ENCODE measurements at places on chromosomes 1 and 21. TPM values are rescaled to one million over a fixed set of nuclear protein-coding genes. Genes with fewer than 3 reads are reported as not detected.

SLAMF8 gene
- 51.2 TPM for total RNA-seq

DNA sequence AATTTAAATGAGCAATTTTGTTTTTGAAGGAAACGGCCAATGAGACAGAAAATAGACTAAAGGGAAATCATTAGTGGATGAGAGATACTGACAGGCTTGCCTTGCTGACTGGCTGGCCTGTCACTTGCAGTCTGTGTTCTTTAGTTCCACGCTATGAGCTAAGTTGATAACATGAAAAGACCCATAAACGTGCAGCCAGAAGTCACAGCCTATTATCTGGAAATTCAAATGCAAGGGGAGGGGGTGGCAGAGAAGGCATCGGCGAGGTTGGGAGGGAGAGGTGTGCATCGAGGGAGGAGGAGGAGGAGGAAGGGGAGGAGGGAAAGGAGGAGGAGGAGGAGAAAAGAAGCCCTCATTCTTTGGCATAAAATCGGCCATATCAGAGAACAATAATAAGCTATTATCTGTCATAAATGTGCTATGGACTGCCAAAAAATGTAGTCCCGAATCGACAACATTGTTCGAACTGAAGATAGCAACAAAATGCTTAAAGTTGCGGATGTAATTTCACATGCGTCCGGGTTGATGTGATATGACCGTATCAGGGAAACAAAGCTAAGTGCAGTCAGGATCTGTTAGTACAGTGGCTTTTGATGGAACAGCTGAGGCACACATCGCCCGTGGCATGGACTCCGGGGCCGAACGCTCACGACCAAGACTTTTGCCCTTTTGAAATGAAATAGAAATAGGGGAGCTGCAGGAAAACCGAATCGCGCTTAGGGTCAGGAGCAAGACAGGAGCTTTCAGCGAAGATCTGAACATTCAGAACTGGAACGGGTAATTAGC, 11.6 kb upstream of the BARHL2 start:
- no peaks in the 10 kb centered on the region for H3K36me3 ChIP-seq
- peaks cover 94% of the 10 kb centered on the region for H3K27me3 ChIP-seq
- H3K27ac ChIP-seq: no peak overlapping the region
- peaks cover 47% of the 10 kb centered on the region for H3K4me1 ChIP-seq
- no peak for DNase-seq

LINGO4 gene
- 0.50 TPM for total RNA-seq

COL16A1 gene
- 11.8 TPM for total RNA-seq

GRCh38 chr1:231919886-231920285, 293.3 kb downstream of the DISC1 start:
- H3K4me3 ChIP-seq: no peak overlapping the region
- H3K36me3 ChIP-seq: no peaks in the 10 kb centered on the region
- no peak overlapping the region for H3K27ac ChIP-seq
- no peaks in the 10 kb centered on the region for H3K27me3 ChIP-seq
- peaks cover 7% of the 10 kb centered on the region for H3K4me1 ChIP-seq

DNA sequence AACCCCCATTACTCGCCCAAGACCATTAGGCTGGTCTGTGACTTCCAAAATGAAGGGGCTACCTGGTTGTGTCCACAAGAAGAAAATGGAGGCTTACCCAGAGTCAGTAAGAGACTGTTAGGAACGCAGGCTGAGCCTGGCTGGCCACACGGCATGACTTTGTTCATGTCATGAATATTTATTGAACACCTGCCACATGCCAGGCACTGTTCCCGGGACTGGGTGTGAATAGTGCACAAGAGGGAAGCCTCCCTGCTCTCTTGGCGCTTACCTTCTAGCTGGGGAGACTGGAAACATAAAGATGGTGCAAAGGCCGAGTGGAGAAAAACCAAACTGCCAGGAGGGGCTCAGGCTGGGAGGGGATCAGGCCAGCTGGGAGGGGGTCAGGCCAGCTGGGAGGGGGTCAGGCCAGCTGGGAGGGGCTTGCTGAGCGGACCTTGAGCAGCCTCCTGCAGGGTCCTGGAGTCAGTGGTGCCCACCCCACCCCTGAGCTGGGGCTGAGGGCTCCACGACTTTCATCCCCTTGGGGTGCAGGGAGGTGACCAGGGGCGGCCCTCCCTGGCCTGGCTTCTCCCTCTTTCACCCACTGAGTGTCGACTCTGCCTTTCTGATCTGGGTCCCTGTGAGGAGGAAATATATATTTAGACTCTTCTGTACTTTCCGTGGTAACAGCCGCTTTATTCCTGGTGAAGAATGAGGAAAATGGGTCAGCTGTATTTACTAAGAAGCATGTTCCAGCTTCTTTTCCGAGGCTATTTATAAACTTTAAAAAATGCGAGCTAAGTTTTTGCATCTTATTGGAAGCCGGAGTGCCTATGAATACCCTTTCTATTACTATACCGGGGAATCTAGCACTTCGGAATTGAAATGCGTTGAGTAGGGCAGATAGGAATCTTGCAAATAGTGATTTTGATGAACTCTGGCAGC, 139.0 kb downstream of the CAMTA1 start:
- no peaks in the 10 kb centered on the region for H3K4me1 ChIP-seq
- H3K36me3 ChIP-seq: no peaks in the 10 kb centered on the region
- DNase-seq: no peak
- H3K4me3 ChIP-seq: no peak overlapping the region
- H3K27ac ChIP-seq: no peak overlapping the region

DNA sequence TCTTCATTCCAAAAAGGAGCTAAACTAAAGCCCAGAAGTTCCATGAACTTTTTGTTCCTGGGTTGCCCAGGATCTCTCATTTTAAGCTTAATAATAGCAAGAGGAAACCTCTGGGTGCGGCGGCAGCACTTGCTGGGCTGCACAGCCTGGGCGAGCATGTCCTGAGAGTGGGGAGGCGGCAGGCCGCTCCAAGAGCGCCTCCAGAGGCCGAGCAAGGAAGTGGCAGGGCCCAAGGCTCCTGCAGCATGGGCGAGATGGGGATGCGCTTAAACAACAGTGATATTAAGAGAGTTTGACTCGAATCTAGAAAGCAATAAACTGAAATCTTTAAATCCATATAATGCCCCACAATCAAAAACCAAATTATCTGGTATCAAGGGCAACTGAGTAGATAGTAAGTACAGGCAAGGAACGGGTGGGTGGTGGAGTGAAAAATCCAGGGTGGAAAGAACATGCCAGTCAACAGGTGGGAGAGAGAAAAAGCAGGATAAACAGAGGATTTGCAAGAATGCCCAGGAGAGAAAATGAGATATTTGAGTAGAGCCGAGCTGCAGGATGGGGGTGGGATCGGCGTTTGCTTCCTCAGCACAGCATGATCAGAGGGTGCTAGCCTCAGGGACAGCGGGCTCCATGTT, 14.1 kb upstream of the TNR start:
- no peak overlapping the region for H3K27ac ChIP-seq
- DNase-seq: no peak
- no peak overlapping the region for H3K4me3 ChIP-seq
- no peaks in the 10 kb centered on the region for H3K36me3 ChIP-seq

- H3K4me3 ChIP-seq: peak overlapping the region; percentile 7
- no peak for DNase-seq
- H3K36me3 ChIP-seq: peaks cover 14% of the 10 kb centered on the region
These were observed 13.7 kb downstream of the DHRS3 start for GRCh38 chr1:12604114-12604874.

DNA sequence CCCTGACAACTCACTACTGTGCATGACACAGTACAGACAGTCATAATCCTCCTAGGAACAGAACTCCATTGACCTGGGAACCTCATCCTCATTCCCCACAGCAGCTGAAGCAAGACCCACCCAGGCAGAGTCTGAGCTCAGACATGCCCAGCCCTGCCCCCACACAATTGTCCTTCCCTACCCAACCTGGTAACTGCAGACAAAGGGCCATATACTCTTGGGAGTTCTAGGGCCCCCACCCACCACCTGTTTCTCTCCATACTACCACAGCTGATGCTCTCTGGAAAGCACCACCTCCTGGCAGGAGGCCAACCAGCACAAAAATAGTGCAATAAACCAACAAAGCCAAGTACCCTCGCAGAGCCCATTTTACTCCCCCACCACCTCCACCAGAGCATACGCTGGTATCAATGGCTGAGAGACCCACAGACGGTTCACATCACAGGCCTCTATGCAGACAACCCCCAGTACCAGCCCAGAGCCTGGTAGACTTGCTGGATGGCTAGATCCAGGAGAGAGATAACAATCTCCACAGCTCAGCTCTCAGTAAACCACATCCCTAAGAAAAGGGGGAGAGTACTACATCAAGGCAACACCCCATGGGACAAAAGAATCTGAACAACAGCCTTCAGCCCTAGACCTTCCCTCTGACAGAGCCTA, 159.7 kb upstream of the CXADR start:
- no peaks in the 10 kb centered on the region for H3K4me1 ChIP-seq
- no peaks in the 10 kb centered on the region for H3K27me3 ChIP-seq
- H3K4me3 ChIP-seq: no peak overlapping the region

DNA sequence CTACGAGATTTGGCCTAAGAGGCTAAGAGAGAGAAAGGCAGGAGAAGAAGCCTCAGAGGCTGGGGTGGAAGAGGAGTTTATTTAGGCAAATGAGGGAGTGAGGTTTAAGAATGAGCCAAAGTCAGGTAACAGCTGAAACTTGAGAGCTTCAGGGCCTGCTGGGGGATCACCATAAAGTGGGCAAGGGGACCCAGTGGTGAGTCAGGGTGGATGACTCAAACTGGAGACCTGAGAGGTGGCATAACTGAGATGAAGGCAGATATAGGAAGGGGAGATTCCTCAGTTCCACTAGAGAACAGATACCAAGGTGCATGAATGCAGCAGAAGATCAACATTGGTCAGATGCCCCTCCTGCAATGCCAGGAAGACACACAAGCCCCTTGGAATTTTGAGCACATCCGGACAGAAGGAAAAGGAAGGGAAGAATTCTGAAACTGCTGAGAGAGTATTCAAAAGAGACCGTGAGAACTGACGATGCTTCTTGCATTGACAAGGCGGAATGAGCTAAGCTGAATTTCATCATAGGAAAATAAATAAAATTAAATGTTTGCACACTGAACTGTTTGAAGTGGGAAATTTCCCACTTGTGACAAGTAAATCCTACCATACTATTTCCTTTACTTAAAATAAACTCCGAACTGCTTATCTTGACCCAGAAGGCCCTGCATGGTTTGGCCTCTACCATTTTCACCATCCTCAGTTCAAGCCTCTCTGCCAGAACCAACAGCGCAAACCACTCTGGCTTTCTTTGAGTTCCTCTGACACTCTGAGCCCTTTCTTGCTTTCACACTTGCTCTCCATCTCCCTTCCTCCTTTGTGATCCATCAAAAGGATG, 94.1 kb downstream of the NMNAT2 start:
- DNase-seq: no peak
- H3K27ac ChIP-seq: no peak overlapping the region
- H3K4me3 ChIP-seq: no peak overlapping the region
- H3K27me3 ChIP-seq: no peaks in the 10 kb centered on the region
- peaks cover 7% of the 10 kb centered on the region for H3K4me1 ChIP-seq

- no peak overlapping the region for H3K27ac ChIP-seq
- H3K36me3 ChIP-seq: no peaks in the 10 kb centered on the region
- peaks cover 11% of the 10 kb centered on the region for H3K4me1 ChIP-seq
- no peaks in the 10 kb centered on the region for H3K27me3 ChIP-seq
- H3K4me3 ChIP-seq: no peak overlapping the region
These were observed 122.3 kb downstream of the PGBD5 start for GRCh38 chr1:230303822-230304221.

DNA sequence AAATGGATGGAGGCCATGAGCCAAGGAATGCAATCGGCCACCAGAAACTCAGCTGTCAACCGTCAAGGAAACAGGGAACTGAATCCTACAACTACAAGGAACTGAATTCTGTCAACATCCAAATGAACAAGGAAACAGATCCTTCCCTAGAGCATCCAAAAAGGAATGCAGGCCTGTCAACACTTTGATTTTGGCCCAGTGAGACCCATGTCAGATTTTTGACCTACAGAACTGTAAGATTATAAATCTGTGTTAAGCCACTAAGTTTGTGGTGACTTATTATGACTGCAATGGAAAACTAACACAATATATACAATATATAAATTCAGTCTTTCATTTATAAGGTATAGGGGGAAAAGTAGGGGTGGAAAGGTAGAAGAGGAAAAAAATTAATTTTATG, 55.3 kb downstream of the SHCBP1L start:
- H3K4me3 ChIP-seq: no peak overlapping the region
- no peaks in the 10 kb centered on the region for H3K4me1 ChIP-seq
- no peaks in the 10 kb centered on the region for H3K36me3 ChIP-seq
- no peaks in the 10 kb centered on the region for H3K27me3 ChIP-seq

- H3K4me1 ChIP-seq: no peaks in the 10 kb centered on the region
- H3K4me3 ChIP-seq: no peak overlapping the region
- no peaks in the 10 kb centered on the region for H3K27me3 ChIP-seq
These were observed 44.0 kb downstream of the ODF2L start for GRCh38 chr1:86352086-86352485.

LCE2B gene
- total RNA-seq: not detected

DNA sequence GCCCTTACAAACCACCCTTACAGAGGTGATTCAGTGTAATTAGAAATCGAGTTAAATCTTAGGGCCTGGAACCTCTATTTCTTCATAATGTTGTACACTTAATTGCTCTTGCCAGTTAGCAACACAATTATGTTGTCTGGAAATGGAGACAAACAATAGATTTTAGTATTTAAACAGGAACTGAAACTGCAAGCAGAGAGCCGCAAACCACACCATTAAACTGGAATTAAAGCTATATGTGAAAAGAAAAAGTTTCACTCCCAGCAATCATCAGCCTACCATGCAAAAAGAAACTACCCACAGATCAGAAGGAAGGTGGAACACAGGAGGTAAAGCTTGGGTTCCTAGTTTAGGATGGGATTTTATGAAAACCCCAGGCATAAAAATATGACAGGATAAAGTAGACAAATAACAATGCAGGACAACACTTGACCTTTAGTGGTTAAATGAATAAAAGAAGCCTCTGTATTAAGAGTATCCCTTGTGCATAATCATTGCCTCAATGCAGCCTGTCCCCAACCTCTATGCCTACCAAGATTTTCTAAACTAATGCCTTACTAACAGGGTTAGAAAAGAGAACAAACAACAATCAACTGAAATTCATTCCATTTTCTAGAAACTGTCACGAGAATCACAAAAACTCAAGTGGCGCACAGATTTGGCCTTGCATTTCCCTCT, 304.3 kb upstream of the ESRRG start:
- H3K4me1 ChIP-seq: no peaks in the 10 kb centered on the region
- no peaks in the 10 kb centered on the region for H3K36me3 ChIP-seq
- DNase-seq: no peak
- no peak overlapping the region for H3K27ac ChIP-seq

GRCh38 chr1:204377800-204378668, 18.3 kb upstream of the PLEKHA6 start:
- H3K4me3 ChIP-seq: peak overlapping the region; percentile 58
- peak overlapping the region; percentile 18 for H3K27ac ChIP-seq
- peak; percentile 73 for DNase-seq
- peaks cover 17% of the 10 kb centered on the region for H3K4me1 ChIP-seq
- no peaks in the 10 kb centered on the region for H3K36me3 ChIP-seq

MYBPH gene
- not detected for total RNA-seq

GRCh38 chr21:35606146-35606545, 454.2 kb downstream of the SETD4 start:
- H3K27me3 ChIP-seq: peaks cover 9% of the 10 kb centered on the region
- no peak overlapping the region for H3K4me3 ChIP-seq
- no peaks in the 10 kb centered on the region for H3K36me3 ChIP-seq
- no peaks in the 10 kb centered on the region for H3K4me1 ChIP-seq
- H3K27ac ChIP-seq: no peak overlapping the region
- no peak for DNase-seq

GRCh38 chr1:109796484-109797302, 33.0 kb upstream of the EPS8L3 start:
- peaks cover 48% of the 10 kb centered on the region for H3K4me1 ChIP-seq
- no peak overlapping the region for H3K27ac ChIP-seq
- DNase-seq: no peak
- no peaks in the 10 kb centered on the region for H3K27me3 ChIP-seq
- H3K36me3 ChIP-seq: no peaks in the 10 kb centered on the region

FMN2 gene
- total RNA-seq: 1.1 TPM

TGFBR3 gene
- total RNA-seq: 51.7 TPM

UQCRHL gene
- total RNA-seq: 1.1 TPM
